ENCODE measurements at places on chromosomes 3 and 15.

GRCh38 chr3:125143538-125143937 is 69.0 kb downstream of the SLC12A8 start:
- DNase-seq = no peak

GRCh38 chr3:139326707-139327106 is 17.1 kb upstream of the MRPS22 start:
- no peak for DNase-seq

DNA sequence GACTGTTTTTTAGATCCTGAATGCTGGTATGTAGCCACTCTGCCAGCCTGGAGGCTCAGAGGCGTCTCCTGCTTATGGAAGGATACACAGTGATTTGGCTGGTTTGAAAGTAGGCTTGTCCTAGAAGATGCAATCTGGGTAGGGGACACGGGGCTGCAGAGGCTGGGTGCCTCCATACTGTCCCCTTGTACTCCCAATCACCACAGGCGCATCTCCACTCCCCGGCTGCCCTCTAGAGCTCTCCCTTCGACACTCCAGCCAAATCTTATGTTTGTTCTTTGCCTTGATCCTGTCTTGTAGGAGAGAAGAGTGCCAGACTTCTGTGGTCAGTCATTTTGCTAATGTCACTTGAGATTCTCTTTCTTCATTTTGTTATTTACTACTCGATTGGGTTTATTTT is 168.8 kb upstream of the THRB start:
- DNase-seq = no peak

DNA sequence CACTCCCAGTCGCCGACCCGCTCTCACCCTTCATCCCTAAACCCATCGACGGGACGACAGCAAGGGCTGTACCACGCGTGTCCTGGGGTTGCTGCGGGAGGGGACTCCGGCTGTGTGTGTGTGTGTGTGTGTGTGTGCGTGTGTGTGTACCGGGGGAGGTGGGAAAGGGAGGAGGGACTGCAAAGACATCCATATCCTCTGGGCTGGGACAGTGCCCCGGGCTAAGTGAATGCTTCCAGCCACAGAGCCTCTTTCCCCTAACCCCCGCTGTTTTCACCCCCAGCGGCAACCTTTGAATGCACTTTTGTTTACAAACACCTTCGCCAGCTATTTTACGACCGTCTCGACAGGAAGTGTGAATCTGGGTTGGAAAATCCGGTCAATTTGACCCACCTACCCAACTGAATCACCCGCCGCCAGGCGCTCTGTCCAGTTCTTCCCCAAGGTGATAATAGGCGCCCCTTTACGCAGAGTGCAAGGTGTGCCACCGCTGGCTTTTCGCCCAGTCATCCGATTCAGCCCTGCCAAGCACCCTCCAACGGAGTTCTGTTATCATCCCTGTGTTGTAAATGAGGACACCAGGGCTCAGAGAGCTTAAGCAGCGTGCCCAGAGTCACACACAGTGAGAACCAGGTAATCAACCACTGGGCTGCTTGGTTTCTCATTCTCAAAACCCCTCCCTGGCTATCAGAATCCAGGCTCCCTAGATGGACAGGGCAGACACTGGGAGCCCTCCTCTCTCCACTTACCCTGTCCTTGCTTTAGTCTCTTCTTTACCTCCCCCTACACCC is 739 bp upstream of the AMOTL2 start:
- DNase-seq = no peak

DNA sequence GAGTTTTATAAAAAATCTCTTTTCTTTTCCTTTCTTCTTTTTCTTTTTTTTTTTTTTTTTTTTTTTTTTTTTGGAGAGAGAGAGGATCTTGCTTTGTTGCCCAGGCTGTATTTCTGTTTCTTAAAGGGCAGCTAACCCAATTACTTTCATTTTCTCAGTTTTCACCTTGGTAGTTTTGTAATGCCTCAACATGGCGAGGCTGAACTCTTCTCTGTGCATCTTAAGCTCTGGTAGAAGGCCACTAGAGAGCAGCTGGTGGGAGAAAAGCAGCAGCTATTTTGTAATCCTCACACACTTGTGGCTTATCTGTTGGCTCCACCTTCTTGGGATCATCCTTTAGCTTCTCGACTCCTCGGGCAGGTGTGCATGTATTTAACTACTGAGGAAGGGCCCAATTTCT is 152.2 kb upstream of the MEIS2 start:
- DNase-seq = no peak

- no peak for DNase-seq
Observed at GRCh38 chr3:196115678-196116083, 33.8 kb upstream of the TFRC start.

DNA sequence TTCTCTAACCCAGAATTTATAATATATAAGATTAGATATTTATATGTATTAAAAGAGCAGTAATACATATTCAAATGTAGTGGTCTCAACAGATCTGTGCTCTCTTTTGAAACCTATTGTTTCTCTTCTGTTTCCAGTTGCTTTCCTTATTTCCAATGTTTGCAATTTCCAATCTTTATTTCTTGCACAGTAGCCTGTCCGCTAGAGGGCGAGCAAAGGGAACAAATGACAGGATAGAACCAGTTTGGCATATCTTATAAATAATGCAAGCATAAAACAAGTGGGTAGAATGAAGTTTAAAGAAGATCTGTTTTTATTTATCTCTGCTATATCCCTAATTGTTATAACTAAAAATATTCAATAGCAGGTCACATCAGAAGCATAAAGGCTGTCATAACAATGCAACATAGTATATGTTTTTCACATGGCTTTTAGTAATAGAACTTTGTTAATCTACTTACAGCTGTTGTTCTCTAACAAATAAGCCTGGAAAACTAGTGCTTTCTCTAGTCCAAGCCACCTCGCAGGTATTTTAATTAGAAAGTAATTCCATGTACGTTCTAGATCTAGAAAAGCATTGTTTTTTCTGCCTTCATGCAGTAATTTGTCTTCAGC is 15.1 kb upstream of the TCAIM start:
- peak; percentile 80 for DNase-seq

DNA sequence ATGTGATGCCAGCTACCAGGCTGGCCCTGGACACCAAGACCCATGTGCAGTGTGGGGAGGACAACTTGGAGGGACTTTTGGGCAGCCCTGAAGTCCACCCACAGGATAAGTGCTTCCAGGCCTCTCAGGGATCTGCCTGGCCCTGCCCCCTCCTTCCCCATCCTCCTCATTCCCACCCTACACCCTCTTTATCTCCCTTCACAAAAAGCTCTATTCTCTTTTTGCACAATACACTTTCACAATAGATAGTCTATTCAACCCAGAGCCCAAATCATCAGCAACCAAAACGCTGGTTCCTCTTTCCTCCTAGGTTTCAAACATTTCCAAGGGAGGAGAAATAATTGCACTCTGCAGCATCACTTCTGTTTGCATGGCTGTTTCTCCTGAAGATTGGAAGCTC is 7.8 kb upstream of the ZNF710 start:
- no peak for DNase-seq

- peak; percentile 88 for DNase-seq
Observed at GRCh38 chr3:155664925-155665695, 79.8 kb downstream of the PLCH1 start.

- DNase-seq = peak; percentile 93
Observed at GRCh38 chr3:71684757-71685386, 40.3 kb downstream of the EIF4E3 start.

- no peak for DNase-seq
Observed at GRCh38 chr15:68566377-68566954, 12.3 kb upstream of the CORO2B start.

GRCh38 chr15:74454764-74455500 is 6.0 kb downstream of the UBL7 start:
- no peak for DNase-seq

GRCh38 chr15:79474252-79474651 is 42.1 kb downstream of the MINAR1 start:
- DNase-seq = peak; percentile 74

- DNase-seq = no peak
Observed at GRCh38 chr3:29628795-29629194, 347.9 kb downstream of the RBMS3 start.

GRCh38 chr3:69240651-69241568 is 118.5 kb upstream of the LMOD3 start:
- DNase-seq = no peak

- DNase-seq = peak; percentile 20
Observed at GRCh38 chr3:64104691-64105111, 81.4 kb upstream of the PSMD6 start.

GRCh38 chr3:78831446-78831972 is 936.3 kb downstream of the ROBO1 start:
- DNase-seq = no peak

- DNase-seq = no peak
Observed at GRCh38 chr3:18989237-18989795, 159.0 kb upstream of the KCNH8 start.

GRCh38 chr15:92650256-92650655 is 5.3 kb downstream of the FAM174B start:
- DNase-seq = no peak

DNA sequence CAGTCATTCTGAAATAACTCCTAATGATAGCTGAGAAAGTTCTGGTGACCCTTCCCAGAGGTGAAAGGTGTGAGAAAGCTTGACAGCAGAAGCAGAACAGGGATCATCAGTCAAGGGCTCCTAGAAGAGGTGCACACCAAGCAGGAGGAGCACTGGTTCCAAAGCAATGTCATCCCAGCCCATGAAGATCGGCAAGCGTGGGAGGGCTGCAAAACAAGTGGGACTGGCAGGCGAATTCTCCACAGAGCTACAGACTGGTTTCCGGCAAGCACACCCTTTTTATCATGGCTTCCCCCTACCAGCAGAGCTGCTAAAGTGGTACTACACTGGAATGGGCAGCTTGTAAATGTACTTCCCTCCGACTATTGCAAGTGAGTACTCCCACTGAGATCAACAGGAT is 62.3 kb upstream of the MYO5C start:
- no peak for DNase-seq

DNA sequence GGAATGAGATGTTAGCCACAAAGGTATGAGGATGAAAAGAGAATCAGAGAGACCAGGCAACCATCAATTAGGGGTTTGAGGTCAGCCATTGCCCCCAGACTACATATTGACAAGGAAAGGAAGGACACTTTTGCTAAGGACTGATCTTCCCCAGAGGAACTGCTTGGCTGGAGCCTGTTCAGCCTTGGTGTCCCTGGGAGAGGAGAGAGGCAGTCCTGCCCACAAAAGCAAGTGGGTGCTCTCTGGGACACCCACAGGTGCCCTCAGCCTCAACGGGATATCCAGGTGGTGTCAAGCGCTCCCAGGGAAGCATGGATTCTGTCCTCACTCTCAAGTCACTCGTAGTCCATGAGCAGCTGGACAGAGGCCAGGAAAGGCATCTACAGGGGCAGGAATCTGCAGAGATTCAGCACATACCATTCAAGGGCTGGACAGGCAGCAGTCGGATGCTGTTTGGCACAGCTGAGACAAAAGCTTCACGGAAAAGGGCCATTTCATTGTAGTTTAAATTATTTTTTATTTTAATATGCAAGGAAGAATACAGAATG is 166.2 kb downstream of the UACA start:
- DNase-seq = peak; percentile 15

DNA sequence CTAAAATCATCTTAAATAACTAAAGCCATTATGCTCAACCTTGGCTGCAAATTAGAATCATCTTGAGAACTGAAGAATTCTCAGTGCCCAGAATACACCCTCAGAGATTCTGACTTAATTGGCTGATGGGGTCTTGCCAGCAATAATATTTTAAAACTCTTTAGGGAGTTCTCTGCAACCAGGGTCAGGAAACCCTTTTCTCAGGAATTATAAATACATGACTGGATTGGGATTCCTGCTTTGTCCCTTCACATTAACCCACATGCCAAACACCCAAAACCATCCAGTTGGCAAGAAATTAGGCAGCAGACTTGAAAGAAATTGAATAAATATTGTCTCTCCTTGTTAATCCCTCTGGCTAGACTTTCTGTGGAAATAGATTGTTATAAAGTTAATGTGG is 482.3 kb upstream of the NECTIN3 start:
- no peak for DNase-seq

DNA sequence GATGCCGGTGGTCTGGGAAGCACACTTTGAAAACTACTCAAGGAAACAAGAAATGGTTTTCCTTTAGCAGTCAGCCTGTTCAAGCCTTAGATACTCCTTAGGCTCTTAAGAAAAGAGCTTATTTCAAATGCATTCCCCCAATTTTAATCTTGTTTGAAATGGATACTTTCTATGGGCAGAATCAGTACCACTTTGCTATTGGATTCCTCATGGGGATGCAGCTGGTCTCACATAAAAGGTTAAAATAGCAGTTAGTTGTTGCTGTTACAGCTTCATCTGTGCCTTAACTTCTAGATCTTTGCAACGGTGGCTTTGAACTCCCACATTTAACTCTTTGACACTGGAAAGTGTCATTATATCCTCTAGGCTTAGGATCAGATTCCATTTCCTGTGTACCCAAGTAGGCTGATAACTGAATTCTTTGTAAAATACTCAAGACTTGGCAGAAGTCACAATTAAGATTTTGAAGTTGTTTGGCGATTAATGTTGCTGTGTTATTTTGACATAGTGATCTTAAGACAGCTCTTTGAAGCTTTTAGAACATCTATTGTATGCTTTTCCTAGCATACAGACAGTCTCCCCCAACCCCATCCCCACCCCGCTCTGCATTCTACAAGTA is 2.2 kb downstream of the THBS1 start:
- DNase-seq = no peak

DNA sequence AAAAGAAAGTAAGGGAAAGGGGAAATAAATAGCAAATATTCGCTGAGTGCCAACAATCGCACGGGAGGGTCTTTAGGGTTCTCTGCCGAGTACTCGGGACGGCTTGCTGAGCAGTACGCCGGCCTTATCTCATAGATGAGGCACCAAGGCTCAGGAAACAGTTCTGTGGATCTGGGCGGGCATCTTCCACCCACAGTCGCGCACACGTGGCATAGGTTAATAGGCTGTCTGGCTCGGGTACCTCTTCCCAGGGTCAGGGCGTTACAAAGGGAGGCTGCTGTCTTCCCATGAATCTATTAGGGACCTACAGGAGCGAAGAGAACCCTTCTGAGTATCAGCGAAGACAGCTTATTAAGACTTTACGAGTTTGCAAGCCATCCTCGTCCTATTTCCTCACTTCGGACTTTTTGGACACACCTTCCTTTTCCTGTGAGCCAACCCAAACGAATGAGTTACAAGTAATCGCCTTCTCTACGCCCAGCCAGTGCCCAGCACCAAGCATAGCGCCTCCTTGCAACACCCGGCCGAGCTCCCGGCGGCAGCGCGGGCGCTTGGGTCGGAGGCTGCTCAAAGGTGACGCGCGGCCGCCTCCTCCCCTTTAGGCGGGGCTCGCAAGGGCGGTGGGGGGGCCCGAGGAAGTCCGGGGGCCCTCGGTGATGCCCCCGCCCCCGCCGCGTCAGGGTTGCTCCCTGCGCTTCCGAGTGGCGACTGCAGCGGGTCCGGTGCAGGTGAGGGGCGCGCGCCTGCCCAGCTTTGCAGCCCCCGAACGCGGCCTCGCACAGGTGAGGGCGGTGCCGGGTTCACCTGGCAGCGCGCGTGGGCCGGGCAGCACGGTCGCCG is at the start of gene MCTP2:
Gene MCTP2 (plus strand): TSS at position 679 of the 840 bp plus-strand sequence. CDS start 66,705 bp downstream, outside the sequence.
- DNase-seq = peak; percentile 78

DNA sequence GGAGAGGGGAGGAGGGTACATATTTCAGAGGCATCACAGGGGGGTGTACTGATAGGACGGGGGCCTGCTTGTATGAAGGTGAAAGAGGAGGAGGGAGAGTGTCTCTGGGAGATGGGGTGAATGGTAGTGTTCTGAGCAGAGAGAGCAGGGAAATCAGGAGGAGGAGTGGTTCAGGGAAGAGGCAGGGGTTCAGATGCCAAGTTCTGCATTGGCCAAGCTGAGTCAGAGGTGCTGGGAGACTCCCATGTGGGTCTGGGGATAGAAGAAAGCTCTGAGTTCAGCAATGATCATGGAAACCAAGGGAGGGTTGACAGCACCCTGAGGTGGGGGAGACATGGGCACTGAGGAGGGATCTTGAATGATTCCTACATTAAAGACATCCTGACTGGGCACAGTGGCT is 3.0 kb downstream of the CYP8B1 start:
- peak; percentile 20 for DNase-seq

Data from GM23248 (cell line).